NCI-H1436 (cell line): ENCODE measurements at places on chromosomes 4 and X.

GRCh38 chr4:182918044-182918607 is 940 bp upstream of the DCTD start:
- no peak for DNase-seq

GRCh38 chr4:77151241-77151640 is 5.8 kb upstream of the CCNG2 start:
- DNase-seq: no peak

- no peak for DNase-seq
Measured at GRCh38 chr4:14272206-14272605, 644.7 kb upstream of the BOD1L1 start.

DNA sequence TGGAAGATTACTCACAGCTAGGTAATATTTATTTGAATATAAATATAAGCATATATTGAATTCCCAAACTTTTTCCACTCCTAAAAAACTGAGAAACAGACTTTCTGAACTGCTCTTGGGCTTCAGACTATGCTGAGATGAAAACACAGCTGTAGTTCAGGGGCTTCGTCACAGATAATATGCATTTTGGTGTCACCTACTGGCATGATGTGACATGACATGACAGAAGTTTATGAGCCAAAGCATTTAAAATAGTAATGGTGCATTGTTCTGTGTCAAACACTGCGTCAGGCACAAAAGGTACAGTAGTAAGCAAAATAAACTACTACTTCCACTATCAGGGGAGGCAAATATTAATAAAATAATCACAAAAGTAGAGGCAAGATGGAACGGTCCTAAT is 171.3 kb downstream of the BTC start:
- no peak for DNase-seq

GRCh38 chrX:142186103-142186502 is 19.0 kb downstream of the MAGEC2 start:
- no peak for DNase-seq

DNA sequence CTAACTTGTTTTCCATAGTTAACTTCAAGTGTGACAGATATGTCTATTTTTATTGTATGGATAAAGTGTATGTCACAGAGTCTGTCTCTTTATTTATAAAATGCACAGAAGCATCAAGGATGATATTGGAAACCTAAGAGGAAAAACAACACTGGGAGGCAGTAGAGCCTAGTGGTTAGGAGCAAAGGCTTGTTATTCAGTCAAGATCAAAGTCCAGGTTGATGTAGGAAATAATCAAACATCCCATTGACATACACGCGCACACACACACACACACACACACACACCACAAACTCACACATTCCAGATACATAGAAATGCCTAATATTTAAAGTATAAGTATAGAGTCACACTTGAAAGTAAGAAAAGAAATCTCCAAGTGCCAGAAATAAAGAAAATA is 206.8 kb downstream of the CHRDL1 start:
- no peak for DNase-seq

- DNase-seq: no peak
Measured at GRCh38 chrX:131828482-131828881, 194.6 kb upstream of the STK26 start.

DNA sequence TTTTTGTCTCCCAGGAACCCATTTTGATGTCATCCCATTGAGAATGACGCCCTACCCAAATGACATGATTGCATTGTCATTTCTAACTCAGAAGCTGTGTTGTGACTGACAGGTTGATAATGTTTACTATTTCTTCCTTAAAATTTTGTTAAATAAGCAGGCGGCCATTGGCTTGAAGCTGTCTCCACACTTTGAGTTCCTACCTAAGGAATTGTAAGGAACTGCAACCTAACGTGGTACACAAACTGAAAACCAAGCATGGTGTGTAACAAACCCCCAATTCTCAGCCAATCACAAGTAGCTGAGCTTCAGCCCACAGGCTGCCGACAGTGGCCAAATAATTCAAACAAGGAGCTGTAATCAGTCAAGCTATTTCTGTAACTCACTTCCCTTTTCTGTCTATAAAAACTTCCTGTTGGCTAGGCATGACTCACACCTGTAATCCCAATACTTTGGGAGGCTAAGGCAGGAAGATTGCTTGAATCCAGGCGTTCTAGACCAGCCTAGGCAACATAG is 2.9 kb upstream of the MND1 start:
- no peak for DNase-seq

DNA sequence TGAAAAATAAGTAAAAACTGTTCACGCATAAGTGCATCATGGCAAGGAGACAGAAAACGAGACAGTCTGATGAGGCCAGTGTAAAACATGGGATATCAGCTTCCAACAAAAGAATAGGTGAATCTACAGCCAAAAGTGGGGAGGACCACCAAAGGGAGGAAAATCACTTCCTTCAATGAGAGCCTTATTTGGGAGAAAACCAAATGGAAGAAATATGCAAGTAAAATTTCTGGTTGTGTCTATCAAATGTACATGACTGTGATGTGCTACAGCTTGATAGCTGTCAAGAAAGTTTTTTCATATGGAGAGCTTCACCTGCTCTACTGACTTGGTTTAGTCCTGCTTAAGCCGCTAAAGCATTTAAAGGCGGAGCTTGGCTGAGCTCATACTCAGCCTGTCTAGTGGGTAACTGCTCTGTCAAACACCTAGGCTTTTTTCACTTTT is 66.2 kb downstream of the MAGEA1 start:
- DNase-seq: no peak

DNA sequence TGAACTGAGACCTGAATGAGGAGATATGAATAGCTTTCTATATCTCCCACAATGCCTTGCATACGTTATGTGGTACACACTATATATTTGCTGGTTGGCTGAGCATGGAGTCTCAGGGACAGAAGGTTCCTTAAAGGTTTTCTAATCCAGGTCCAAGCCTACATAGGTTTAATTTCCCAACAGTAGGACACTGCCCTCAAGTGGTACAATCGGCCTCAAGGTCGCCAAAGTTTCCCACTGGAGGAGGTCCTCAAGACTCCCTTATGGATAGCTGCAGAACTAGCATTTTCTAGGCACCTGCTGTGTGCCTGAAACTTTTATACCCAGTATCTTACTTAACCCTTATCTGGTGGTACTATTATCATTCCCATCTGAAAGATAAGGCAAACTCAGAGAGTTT is 21.0 kb upstream of the EFNB1 start:
- no peak for DNase-seq

DNA sequence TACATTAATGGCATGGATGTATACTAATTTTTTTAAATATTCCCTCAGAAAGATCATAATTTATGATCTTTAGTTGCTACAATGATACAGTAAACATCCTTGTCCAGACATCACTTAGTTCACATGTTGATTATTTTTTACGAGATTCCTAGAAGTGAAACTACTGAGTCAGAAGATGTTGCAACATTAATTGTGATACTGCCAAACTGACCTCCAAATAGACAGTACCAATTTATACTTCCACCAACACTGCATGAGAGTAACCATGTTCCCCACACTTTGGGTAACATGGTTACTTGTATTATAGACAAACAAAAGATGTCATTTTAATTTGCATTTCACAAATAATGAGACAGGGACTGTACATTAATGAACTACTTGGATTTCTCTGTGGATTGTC is 19.6 kb downstream of the RCHY1 start:
- DNase-seq: no peak

GRCh38 chr4:155025762-155026457 is 182.5 kb upstream of the NPY2R start:
- no peak for DNase-seq

DNA sequence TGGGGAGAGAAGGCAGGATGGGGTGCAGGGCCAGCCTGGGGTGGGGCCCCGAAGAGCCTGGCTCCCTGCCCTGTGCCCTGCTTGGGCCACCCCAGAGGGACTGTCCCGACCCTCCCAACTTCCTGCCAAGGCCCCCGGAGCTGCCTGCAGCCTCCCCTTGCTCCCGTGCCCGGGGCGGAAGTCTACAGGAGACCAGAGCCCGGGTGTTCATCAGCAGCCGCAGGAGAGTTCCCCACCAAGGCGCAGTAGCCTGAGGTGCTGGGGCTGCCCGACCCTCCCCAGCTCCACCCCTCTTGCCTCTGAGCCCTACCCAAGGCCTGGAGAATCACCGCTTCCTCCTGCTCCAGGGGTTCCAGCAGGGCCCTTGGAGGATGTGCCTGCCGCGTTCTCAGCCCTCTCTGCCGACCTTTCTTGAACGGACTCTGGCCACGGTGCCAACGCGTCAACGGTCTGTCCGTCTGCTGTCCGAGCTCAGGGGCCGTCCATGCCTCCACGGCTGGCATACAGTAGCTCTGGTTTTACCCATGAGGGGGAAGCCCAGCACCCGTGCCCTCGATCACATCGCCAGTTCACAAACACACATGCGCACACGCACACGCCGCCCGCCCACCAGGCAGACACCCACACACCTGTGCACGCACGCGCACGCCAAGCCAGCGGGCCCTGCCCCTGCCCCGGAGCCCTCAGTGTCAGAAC is 36.0 kb upstream of the SPON2 start:
- no peak for DNase-seq

DNA sequence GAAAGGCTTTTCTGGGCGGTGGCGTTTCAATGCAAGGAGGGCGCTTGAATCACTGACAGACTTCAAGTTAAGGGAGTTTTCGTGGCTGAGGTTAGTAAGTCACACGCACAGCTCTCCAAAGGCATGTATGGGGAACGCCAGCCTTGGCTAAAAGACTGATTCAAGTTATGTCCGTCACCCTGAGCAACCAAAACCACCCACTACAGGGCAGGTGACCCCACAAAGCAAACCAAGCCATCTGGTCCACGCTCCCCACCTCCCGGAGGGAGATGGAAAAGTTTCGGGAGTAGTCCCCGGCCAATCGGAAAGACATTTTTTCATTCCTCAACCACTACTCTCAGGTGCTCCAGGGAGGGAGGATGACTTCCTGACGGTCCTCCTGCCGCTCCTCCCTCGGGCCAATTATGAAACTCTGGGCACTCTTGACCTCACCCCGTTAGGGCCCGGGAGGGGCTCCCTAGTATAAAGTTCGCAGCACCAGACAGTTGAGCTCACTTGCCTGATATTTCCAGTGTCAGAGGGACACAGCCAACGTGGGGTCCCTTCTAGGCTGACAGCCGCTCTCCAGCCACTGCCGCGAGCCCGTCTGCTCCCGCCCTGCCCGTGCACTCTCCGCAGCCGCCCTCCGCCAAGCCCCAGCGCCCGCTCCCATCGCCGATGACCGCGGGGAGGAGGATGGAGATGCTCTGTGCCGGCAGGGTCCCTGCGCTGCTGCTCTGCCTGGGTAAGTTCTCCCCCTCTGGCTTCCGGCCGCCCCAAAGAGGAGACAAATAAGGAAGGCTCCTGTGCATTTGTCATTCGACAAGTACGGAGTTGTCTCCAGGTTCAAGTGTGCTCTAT is at the start of gene EREG:
Gene EREG, plus strand, starts transcription at position 494 of the 840 bp plus-strand sequence. Its CDS starts 164 bp downstream, at position 658.
- DNase-seq: no peak

DNA sequence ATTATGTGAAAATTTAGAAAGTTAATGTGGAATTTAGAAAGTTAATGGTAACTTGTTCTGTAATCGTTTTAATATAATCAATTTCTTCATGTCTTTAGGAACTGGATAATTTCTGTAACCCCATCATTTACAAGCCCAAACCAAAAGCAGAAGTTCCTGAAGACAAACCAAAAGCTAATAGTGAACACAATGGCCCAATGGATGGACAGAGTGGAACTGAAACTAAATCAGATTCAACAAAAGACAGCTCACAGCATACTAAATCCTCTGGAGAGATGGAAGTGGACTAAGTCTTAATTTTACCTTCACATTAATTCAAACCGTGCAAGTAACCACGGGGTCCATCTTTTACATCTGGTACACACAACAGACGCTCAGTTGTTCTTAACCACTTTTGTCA is 48.1 kb upstream of the PLK4 start:
- no peak for DNase-seq

- DNase-seq: no peak
Measured at GRCh38 chrX:17187136-17187756, 187.8 kb upstream of the NHS start.

DNA sequence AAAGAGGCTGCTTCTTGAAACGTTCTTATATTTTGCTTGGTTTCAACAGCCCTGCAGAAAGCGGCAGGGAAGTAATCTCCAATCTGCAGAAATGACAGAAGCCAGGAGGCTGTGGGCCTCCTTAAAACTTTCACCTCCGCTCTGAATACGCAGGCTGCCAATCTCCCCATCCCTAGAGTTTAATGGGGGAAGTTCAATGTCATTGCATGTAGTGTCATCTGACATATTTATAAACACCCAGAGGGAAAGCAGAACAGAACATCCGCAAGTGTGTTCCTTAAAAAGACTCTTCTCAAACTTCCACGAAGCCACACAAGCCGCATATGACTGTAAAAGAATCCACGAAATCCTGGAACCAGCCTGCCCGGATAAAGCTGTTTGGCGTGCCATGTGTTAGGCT is 148.8 kb upstream of the TBL1X start:
- no peak for DNase-seq

GRCh38 chr4:1898681-1899080 is 27.5 kb downstream of the NSD2 start:
- no peak for DNase-seq

DNA sequence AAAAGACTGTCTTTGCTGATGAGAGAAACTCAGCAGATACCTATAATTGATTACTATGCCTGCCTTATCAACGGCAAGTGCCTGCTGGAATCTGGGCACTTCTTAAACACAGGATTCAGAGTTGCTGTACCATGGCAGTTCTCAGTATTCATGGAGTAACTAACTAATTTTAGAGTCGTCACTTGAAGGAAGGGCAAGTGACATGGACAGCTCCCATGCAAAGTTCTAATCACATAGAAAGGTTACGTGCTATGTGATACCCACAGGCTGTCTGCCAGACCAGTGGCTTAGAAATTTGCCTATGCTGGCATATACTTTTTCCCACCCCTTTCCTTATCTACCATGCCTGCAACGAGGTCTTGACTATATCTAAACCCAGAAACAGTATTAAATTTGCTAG is 931.1 kb upstream of the TENM3 start:
- DNase-seq: no peak

DNA sequence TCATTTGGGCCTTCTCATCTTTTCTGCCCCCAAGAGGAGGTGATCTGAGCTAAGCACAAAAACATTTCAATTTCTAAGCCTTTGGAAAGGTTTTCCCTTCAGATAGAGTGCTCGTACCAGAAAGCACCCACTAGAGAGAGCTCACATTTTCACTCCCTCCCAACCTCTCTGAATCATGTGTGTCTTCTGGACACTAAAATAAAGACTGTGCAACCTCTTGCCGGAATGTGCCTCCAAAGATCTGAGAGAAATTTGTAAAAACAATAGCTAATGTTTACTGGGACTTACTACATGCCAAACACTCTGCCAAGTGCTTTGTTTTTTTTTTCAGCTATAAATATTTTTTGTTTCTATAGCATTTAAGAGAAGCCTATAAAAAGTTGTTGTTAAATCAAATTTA is 120.6 kb upstream of the LNX1 start:
- DNase-seq: no peak

DNA sequence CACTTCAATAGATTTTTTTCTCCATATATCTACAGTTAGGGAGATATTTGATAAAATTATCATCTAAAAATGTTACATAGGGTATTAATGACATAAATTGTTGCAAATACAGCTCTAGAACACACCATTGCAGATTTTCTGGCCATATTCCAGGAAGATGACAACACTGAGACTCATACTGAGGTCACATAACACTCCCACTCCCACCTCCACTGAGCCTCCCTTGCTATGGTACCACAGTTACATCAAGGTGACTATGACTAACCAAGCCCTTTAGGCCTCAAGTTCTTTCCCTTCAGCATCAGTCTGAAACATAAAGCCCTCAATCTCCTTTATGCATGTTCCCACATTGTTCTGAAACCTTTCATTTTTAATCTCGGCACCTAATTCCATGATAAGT is 932.0 kb upstream of the IGFBP7 start:
- no peak for DNase-seq
